NCI-H460 (cell line): ENCODE measurements at places on chromosomes 5 and 9. TPM values are rescaled to one million over a fixed set of nuclear protein-coding genes. Genes with fewer than 3 reads are reported as not detected.

FIBCD1 gene
- 14.3 and 14.6 TPM in 2 replicates for total RNA-seq

GPR21 gene
- 0.20 and 0.49 TPM in 2 replicates for total RNA-seq

RASGRF2 gene
- 0.37 and 1.2 TPM in 2 replicates for total RNA-seq

IFNE gene
- 0.38 and 0.87 TPM in 2 replicates for total RNA-seq

MZB1 gene
- 0.10 and 0.52 TPM in 2 replicates for total RNA-seq

PRSS3 gene
- not detected in 2 replicates for total RNA-seq

WDR31 gene
- total RNA-seq, result 1.5 and 1.7 TPM in 2 replicates

PCDHA12 gene
- total RNA-seq, result 4.4 and 5.6 TPM in 2 replicates

NELFB gene
- 41.5 and 43.8 TPM in 2 replicates for total RNA-seq
